ENCODE measurements at places on chromosomes 6 and 20.
A peak's percentile ranks its signal among the peaks of the same experiment; 100 is the strongest.

GRCh38 chr6:45378334-45378926 is 696 bp upstream of the SUPT3H start:
- peak; percentile 87 for DNase-seq

- DNase-seq: no peak
These were observed 103.2 kb upstream of the TIAM2 start for GRCh38 chr6:154891901-154892300.

DNA sequence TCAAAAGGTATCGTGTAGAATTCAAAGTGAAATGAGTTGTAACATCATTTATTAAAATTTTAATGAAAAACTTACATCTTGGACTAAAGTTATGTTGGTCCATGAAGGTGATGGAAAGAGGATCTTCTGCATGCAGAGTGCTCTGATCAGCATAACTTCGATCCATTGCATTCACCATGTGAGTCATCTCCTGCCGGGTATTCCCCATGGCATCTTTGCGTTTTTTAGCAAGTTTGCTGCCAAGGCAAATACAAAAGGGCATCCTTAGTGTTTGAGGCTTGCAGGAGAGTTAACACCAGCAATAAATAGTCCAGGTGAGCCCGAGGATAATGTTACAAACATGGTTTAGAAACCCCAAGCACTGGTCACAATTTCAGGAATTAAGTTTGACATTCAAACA is 104.2 kb upstream of the THEMIS start:
- peak; percentile 11 for DNase-seq

- no peak for DNase-seq
These were observed 19.4 kb downstream of the QRSL1 start for GRCh38 chr6:106648651-106649308.

Measured in DMS53 (cell line).